ENCODE measurements at places on chromosomes 7 and 10.
A peak's percentile ranks its signal among the peaks of the same experiment; 100 is the strongest.

DNA sequence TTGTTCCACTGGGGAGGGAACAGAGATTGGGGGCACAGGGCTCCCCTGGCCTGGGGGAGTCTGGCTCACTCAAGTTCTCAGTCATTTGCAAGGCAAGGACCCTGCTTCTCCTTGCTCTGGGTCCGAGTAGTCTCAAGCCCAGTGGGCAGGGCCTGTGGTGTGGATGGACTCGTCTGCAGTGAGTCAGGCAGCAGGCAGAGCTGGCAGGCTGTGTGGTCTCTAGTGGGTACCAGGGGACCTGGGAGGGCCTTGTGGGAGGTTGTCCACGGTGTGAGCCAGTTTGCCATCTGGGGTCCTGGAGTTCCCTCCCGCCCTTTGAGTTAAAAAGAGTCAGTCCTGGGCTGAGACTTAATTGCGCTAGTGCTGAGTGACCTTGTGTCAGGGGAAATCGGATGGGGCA lies 8.8 kb upstream of the SH2D4B start:
- no peak for DNase-seq

DNA sequence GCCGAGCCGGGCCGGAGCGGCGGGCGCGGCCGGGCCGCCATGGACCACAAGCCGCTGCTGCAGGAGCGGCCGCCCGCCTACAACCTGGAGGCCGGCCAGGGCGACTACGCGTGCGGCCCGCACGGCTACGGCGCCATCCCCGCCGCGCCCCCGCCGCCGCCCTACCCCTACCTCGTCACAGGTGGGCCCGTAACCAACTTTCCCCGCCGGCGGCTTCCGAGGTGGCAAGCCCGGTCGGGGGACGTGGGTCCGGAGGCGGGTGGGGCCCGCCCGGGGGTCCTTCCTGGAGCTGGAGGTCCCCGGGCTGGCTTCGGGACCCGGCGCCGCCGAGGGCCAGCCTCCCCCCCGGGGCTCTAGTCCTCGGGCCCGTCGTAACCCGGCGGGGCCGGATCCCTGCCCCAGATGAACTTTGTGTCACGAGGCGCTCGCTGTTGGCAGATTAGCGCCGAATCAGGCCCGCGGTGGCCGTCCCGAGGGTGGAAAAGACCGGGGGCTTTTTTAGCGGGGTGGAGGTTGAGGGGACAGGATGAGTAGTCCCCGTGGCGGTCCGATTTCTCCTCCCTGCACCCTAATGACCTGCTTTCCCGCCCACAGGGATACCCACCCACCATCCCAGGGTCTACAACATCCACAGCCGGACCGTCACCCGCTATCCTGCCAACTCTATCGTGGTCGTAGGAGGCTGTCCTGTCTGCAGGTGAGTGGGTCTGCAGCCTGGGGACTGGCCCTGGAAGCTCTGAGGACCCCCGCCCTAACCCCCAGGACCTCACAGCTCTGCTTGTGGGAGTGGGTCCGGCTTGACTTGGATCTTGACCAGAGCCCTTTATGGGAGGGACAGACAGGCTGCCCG lies 496 bp downstream of the BRI3 start:
- DNase-seq = no peak

DNA sequence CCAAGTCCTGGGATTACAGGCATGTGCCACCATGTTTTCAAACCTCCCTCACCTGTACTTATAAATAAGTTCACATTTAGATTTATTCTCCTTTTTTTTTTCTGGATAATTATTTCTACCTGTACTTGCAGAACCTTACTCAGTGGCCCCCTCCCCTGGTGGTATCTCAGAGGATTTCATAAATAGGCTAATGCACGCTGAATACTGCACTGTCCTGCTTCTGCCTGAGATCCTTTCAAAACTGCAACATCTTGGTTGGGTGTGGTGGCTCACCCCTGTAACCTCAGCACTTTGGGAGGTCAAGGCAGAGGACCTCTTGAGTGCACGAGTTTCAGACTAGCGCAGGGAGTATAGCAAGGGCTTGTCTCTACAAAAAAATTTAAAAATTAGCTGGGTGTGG lies 4.6 kb upstream of the BLVRA start:
- DNase-seq = no peak

- no peak for DNase-seq
These were observed 126.5 kb upstream of the IGFBP3 start for GRCh38 chr7:46047581-46047980.

GRCh38 chr7:132117636-132118035 lies 458.6 kb downstream of the PLXNA4 start:
- DNase-seq = no peak

- DNase-seq = no peak
These were observed 1.9 kb downstream of the VPS41 start for GRCh38 chr7:38907066-38907465.

GRCh38 chr7:100710452-100710851 lies 4.5 kb downstream of the POP7 start:
- no peak for DNase-seq

DNA sequence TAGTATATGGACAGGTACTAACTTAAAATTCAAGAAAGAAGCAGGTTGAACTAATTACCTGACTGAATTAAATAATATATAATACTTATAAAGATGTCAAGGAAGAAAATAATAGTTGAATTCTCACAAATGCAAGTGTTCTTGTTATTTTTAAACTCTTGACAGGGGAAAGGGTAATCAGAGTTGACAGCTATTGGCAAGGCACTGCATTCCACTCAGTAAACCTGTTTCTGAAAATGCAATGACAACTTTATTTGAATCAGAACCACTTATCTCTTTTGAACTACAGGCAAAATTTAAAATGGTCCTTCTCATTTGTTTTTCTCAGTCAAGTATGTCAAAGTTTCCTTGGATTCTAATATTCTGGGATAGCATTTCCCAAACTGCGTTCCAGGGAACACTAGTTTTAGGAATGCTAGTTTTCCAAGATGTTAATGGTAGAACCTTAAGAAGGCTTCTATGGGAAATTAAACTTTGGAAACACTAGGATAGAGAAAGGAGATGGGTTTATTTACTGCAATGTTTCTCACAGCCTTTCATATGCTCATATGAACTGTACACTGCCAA lies 103.7 kb upstream of the LRRN3 start:
- no peak for DNase-seq

GRCh38 chr10:98915911-98916310 lies 319.7 kb downstream of the HPSE2 start:
- no peak for DNase-seq

DNA sequence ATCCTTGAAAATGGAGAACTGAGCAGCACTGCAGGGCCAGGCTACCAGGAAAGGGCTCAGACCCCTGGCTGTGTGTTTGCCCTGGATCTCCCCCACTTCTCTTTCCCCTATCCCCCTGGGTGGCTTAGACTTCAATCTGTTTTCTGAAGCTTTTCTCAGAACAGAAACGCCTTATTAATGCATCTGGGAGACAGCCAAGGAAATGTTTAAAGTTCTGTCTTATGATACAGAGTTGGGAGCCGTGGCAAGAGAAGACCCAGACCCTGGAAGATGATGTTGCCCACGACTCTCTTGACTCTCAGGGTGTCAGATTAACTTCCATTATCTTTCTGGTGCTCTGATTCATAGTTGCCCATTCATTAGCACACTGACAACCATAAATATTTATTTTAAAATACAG lies 107.1 kb downstream of the EBLN1 start:
- no peak for DNase-seq

GRCh38 chr7:151592868-151593486 lies 73.3 kb upstream of the RHEB start:
- peak; percentile 82 for DNase-seq

- DNase-seq = no peak
These were observed 150.8 kb downstream of the HERPUD2 start for GRCh38 chr7:35544028-35544742.

DNA sequence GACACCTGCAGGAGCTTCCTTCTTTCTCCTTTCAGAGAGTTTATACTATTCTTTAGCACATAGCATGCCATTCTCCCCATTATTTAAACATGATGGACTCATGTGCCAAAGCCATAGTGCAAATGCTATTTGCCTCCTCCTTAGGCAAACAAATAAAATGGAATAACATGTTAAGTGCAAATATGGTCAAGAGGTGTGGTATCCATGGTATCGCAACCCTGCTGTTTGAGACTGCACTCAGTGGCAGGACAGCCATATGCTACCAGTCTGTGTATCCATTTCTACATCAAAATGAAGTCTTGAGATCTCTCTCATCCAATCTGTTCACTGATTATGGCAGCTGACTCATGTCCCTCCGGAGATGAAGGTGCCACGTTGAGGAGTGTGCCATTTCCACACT lies 22.8 kb downstream of the HEPACAM2 start:
- no peak for DNase-seq

GRCh38 chr10:113550365-113550764 lies 2.5 kb upstream of the HABP2 start:
- DNase-seq = no peak

DNA sequence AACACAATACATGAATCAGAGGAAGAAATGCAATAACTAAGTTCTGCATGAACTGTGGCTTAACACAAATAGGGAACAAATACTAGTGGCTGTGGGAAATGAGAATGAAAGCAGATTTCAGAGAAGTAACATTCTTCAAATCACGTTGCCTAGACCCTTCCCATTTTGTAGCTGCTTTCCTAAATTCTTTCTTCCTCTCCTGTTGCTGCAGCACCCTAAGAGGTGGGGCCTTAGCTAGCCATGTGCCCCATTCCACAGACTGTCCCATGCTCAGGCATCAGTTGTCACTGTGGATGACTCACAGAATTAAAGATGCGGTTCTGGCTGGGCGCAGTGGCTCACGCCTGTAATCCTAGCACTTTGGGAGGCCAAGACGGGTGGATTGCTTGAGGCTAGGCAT lies 704.7 kb upstream of the C7orf33 start:
- DNase-seq = no peak
